ENCODE measurements at places on chromosomes 5 and 9. TPM values are rescaled to one million over a fixed set of nuclear protein-coding genes. Genes with fewer than 3 reads are reported as not detected.

The SPATA31D4 gene
- not detected for total RNA-seq

The EFNA5 gene
- total RNA-seq: not detected

The ZNG1E gene
- total RNA-seq: 34.9 TPM

The SH3GL2 gene
- not detected for total RNA-seq

The PDE8B gene
- not detected for total RNA-seq

The LRRC8A gene
- 40.1 TPM for total RNA-seq

The IL5 gene
- total RNA-seq: not detected

The YTHDC2 gene
- 36.1 TPM for total RNA-seq

The GHR gene
- total RNA-seq: not detected

The SPOCK1 gene
- not detected for total RNA-seq

The PHF24 gene
- not detected for total RNA-seq
